ENCODE measurements at places on chromosomes 2 and 18.

DNA sequence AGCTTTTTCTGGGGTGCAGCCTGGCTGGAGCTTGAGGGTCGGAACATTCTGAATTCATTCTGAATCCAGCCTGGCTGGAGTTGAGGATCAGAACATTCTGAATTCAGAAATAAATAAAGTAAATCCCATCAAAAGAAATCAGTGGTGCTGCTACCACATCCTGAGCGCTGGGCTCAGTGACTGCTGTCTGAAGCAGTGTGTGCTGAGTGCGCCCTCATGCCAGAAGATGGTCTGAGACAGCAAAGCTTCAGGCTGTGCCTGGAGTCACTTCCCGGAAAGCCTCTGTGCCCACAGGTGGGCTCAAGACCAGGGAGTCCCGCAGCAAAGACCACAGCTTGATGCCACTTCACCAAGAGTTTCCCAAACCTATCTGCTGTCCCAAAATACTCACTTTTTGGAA is 187.9 kb downstream of the VAPA start:
- no peak for DNase-seq

GRCh38 chr2:122530814-122531213 is 775.4 kb downstream of the TSN start:
- DNase-seq, result no peak

- DNase-seq, result no peak
Observed at GRCh38 chr2:84902526-84902925, 2.9 kb upstream of the TMSB10 start.

GRCh38 chr2:235765181-235765820 is 271.5 kb downstream of the AGAP1 start:
- peak; percentile 26 for DNase-seq

DNA sequence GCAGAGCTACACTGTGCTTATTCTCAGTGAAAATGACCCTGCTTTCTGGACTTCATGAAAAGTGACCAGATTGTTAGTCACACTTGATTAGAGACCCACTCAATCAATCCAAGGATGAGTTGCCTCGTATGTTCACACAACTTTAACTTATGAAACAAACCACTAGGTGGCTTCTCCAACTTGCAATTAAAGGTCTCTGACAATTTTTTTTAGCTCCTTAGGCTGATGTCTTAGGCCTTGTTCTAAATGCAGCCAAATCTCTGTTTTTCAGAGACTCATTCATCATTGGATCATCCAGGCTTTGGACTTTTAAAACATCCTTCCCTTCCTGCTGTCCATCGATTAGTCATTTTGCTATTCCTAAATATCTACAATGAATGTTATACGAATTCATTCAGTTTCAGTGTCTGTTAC is 63.4 kb downstream of the MREG start:
- no peak for DNase-seq

DNA sequence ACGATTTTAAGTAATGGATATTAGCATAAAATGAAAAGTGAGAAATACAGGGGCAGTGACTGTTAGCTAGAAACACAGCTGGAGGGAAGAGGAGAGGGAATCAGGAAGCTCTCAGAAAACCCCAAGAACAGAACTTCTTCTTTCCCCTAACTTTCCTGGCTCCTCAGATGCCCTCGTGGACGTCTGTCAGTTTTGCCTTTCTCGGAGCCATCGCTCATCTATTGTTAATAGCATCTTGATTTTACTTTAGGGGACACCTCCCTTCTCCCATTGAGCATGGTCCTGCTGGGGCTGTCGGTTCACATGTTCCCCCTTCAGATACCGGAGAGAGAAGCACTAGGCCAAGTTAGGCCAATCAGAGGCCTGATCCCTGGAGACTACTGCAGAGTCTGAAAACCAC is 2.3 kb upstream of the PLEK start:
- DNase-seq, result no peak
